Epithelial cell of prostate (primary cell): ENCODE measurements at places on chromosomes 1 and 21.

DNA sequence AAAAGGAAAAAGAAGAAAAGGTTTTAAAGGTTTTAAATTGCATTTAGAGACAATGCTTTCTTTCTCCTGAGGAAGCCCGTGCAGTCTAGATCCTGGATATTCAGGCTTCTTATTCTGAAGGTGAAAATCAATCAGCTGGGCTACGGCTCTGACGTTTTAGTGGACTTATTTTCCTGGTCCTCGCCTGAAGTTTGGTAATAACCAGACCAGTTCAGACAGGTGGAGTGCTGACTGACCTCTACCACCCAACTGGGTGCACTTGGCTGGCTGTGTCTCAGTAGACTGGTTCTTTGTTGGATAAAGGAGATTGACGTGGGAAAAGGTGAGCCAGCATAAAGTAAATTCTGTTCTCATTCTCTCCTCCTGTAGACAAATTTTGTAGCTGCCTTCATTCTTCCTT is 7.2 kb upstream of the ATP1A1 start:
- no peak for DNase-seq

GRCh38 chr1:172107316-172107975 is 266.1 kb downstream of the DNM3 start:
- no peak for DNase-seq

DNA sequence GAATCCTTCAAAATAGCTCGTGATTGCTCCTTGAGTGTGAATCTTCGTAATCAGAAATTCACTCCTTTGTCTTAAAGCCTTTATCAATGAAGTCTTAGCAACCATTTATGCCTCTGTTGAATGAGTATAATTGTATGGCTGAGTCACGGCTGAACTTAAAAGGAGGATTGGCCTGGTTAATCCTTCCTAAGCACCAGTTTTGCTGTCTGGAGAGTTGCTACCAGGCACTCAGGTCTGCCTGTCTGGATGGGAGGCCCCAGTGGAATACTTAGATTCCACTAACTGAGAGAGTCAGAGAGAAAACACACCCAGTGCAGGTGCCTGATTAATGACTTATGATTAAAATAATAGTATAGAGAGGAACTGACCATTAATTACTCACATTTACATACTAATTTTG is 7.6 kb upstream of the HHAT start:
- no peak for DNase-seq

DNA sequence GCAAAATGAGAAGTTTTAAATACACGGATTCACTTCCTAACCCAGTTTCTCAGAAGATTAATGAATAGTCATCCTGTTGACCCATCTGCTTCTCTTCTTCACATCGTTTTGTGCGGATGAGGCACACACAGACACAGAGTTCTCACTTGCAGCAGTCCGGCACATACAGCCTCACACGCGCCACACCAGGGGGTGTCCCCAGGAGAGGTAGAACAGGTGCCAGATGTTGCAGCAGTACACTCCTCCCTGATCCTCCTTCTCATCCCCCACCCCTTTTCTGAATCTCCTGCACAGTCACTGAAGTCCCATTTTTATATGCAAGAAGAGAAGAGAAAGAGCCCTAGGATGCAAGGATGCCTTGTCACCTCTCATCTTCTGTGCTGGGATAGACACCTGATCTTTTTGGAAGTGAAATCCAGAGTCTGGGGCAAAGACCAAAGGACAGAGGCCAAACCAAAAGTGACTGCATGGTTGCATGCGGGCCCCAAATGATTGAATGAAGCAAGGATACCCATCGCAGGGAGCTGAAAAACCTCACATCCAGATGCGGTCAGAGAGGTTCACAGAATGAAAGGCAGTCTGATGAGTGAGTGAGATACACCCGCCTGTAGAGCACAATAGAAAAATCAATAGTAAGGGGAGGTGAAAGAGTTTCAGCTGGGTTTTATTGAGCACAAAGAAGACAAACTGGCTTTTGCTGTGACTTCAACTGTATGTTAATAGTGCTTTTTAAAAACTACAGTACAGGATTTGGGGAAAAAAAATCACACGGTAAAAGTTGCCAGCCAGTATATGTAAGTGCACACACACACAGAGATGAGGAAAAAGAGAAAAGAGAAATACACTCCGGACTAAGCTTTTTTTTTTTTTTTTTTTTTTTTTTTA is 28.9 kb downstream of the PBX1 start:
- no peak for DNase-seq

DNA sequence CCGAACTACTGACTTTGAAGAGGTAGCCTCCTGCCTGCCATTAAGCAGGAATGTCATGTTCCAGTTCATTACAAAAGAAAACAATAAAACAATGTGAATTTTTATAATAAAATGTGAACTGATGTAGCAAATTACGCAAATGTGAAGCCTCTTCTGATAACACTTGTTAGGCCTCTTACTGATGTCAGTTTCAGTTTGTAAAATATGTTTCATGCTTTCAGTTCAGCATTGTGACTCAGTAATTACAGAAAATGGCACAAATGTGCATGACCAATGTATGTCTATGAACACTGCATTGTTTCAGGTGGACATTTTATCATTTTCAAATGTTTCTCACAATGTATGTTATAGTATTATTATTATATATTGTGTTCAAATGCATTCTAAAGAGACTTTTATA is 159.8 kb upstream of the SGIP1 start:
- DNase-seq, result no peak

DNA sequence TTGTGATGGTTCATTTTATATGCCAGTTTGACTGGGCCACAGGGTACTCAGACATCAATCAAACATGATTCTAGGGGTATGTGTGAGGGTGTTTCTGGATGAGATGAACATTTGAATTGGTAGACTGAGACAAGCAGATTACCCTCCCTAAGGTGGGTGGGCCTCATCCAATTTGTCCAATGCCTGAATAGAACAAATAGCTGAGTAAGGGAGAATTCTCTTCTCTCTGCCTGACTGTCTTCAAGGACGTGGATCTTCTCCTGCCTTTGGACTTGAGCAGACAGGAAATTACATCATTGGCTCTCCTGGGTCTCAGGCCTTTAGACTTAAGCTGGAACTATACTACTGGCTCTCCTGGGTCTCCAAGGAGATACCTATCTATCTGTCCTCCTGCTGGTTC is 64.4 kb downstream of the SUSD4 start:
- DNase-seq, result no peak

- no peak for DNase-seq
These were observed 39.1 kb downstream of the CLIC6 start for GRCh38 chr21:34707876-34708325.

GRCh38 chr1:30890502-30891226 is 17.9 kb downstream of the SDC3 start:
- DNase-seq, result no peak

DNA sequence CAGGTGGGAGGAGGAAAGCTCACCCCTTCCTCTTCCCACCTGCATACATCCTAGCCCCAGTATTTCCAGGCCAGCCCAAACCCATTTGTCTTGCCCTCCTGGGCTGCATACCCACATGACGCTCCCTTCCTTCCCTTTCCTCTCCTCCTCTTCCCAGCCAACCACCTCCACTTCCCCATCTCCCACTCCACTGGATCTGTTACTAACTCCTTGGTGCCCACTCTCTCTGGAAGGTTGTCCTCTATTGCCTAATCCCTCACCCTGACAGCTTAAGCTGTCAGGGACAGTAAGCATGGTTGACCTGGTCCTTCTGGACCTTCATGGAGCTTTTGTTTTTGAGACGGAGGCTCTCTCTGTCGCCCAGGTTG is 23.0 kb upstream of the SYNC start:
- DNase-seq, result no peak

DNA sequence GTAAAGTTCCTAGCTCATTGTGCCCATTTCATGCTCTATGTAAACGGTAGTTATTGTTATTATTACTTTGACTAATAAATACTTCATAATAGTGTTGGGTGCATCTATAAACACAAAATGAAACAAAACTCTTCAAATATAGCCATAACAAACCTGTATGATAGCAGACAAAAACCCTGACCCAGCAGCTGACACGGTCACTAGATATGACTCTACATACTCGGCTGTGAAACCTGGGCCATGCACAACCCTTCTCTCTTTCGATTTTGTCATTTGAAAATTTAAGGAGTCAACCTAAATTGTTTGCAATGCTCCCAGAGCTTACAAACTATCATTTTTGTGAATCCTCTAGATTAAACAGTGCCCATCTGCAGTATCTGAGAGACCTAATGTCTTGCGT is 8.0 kb upstream of the RGS13 start:
- DNase-seq, result no peak

DNA sequence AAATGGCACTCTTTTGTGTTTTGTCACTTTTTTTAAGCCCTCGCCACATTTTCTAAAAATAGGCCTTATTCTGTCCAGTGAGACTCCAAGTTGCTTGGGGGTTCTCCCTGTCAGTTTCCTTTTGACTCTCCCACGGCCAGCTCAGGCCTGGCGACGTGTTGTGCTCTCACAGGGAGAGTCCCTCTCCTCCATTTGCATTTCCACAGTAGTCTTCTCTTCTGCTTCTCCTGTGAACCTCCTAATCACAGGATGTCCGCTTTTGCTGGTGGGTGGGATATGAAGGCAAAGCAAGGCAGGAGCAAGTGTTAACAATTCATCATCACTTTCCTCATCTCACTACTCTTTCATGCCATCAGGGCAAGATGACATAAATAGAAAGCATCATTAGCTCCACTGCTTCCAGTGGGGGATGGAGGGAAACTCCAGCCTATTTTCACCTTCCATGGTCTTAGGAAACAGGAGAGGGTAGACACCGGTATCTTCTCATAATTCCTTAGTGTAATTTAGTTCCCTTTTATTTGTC is 99.8 kb downstream of the INTS7 start:
- no peak for DNase-seq

DNA sequence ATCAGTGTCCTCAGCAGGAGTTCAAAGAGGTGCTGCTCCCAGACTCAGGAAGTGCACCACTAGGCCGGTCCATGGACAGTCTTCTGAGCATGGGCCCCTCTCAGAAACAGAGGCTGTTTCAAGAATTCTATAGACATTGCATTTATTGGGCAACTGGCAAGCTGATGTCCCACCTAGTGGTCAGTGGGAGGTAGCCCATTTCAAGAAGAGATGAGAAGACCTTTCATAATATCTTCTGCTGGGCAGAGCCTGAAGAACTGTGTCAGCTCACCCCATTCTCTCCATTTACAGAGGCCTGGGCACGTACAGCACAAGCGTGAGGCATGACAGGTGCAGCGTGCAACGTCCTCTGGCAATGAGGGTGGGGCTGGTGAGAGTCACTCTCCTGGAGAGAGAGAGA is 216.0 kb downstream of the DYRK1A start:
- no peak for DNase-seq

- DNase-seq, result no peak
These were observed 1.2 kb downstream of the BMP8B start for GRCh38 chr1:39787468-39787867.

- DNase-seq, result no peak
These were observed 2.0 kb downstream of the HUNK start for GRCh38 chr21:31874812-31875212.

- DNase-seq, result peak; percentile 18
These were observed 20.1 kb downstream of the UBE2U start for GRCh38 chr1:64223329-64224151.

DNA sequence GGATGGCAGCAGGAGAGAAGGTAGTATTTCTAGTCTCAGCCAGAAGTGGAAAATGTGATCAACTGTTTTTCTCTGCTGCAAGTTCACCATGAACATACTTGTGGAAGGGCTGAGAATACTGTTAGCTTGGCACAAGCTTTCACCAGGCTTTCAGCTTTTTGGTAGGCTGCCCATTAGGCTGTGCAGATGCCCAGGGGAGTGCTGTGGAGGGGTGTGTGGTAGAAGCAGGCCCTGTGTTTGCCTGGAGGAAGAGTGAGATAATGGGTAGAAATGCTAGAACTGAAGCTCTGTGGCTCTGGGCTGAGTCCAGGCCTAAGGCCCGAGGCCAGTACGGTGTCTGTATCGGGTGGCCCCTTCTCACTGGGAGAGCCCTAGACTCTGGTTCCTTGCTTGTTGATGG is 9.8 kb downstream of the DNAJC6 start:
- no peak for DNase-seq

GRCh38 chr1:194045416-194045815 is 859.0 kb upstream of the B3GALT2 start:
- no peak for DNase-seq

DNA sequence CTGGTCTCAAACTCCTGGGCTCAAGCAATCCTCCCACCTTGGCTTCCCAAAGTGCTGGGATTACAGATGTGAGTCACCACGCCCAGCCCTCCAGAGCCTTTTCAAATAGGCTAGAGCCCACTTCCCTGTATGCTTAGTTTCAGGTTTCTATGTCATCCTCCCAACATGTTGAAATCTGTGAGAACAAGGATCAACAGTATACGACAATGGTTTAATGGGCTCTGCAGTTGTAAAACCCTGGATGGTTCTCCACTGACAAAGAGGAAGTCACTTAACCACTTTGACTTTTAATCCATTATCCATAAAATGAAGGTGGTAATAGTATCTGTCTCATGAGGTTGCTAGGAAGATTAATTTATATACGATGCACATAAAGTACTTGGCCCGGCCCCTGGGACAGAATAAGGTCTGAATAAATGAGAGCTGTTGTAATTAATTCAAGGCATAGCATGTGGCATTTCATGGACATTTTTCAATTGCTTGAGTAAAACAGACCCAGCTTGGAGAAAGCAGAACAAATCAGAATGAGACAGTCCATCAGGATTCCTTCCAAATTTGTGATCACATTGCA is 113.9 kb upstream of the ZNF648 start:
- peak; percentile 94 for DNase-seq

DNA sequence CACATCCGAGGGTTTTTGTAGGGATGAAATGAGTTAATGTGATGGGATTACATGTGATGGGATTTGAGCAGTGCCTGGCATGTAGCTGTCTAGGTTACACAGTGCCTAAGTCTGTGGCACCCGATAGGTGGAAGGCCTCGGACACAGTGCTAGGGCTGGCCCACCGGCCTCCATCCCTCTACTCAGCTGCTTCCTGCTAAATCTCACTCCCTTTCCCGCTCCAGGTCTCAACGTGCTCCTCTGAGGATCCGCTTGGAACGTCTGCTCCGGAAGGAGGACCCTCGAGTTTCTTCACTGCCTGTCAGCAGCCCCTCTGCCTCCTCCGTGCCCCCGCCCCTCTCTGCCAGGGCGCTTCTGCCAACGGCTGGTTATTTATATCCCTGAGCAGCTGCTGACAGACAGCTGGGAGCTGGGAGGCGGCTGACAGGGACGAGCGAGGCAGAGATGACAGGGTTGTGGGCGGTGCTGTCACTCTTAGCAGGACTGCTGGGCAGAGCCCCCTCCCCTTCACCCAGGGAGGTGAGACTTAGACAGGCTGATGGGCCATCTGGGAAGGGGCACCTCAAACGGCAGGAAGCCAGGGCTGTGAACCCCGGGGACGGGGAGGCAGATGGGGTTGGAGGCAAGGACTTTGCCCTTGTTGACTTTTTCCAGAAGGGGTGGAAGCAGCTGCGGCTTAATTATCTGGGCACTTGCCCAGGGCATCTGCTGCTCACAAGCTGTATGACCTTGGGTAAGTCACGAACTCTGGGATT is 26.6 kb upstream of the LRRN2 start:
- DNase-seq, result no peak

GRCh38 chr1:116201911-116202310 is 90.7 kb downstream of the MAB21L3 start:
- no peak for DNase-seq
